GM23338 (cell line): ENCODE measurements at places on chromosomes 12 and 14.

DNA sequence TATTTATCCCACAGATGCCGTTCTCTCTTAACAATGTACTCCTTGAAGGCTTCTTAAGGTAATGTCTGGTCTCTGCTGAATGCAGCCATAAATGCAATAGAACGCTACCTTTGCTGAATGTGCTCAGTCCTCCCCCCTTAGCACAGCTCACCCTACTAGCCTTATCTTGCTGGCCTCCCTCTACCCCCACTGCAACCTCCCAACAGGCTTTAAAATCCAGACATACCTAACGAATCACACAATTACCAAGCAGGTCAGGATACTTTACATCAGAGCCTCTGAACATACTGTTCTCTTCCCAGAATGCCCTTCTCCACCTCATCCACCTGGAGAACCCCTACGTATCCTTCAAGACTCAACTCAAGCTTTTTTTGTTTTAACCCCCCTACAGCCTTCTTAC is 51.0 kb upstream of the CRADD start:
- no peak for DNase-seq

GRCh38 chr12:105418229-105418628 is 87.7 kb downstream of the C12orf75 start:
- DNase-seq, result peak; percentile 20

GRCh38 chr14:72543341-72543740 is 350.6 kb downstream of the DPF3 start:
- no peak for DNase-seq

- no peak for DNase-seq
Measured at GRCh38 chr12:105025890-105026289, 39.8 kb downstream of the NOPCHAP1 start.

- no peak for DNase-seq
Measured at GRCh38 chr14:105102893-105103292, 37.7 kb upstream of the GPR132 start.

- DNase-seq, result peak; percentile 85
Measured at GRCh38 chr12:75208856-75209811, 505 bp downstream of the KCNC2 start.

- no peak for DNase-seq
Measured at GRCh38 chr14:58287607-58288042, 10.7 kb upstream of the ARID4A start.

GRCh38 chr12:58766513-58766870 is 153.8 kb downstream of the LRIG3 start:
- DNase-seq, result no peak

- DNase-seq, result no peak
Measured at GRCh38 chr12:10207136-10207535, 5.5 kb upstream of the GABARAPL1 start.

GRCh38 chr12:44960856-44961255 is 84.7 kb upstream of the NELL2 start:
- peak; percentile 76 for DNase-seq

DNA sequence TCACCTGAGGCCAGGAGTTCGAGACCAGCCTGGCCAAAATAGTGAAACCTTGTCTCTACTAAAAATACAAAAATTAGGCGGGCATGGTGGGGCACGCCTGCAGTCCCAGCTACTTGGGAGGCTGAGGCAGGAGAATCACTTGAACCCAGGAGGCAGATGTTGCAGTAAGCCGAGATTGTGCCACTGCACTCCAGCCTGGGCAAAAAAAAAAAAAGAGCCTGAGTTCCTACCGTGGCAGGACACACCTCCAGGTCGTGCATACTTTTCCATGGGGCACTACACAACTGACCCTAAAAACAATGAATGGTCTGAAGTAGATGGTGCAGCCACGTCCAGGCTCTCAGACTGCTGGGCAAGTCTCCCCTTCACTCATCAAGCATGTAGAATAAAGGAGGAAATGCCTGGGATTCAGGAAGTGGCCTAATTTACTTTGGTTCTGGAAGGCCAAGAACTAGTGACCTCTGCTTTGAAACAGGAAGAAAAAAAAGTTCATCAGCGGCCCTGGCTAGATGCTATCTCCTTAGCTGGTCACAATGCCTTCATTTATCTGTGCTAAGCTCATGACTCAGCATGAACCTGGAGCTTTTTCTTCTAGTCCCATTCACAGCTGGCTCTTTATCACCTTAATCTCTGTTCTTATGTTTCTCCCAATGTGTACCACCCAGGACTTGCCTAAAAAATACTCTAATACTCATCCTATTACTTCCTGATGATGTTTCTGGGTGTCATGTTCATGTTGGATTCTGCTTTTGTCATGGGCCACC is 55.8 kb upstream of the OR6J1 start:
- DNase-seq, result no peak

- DNase-seq, result peak; percentile 60
Measured at GRCh38 chr14:68458840-68459469, 333.9 kb downstream of the ZFP36L1 start.

DNA sequence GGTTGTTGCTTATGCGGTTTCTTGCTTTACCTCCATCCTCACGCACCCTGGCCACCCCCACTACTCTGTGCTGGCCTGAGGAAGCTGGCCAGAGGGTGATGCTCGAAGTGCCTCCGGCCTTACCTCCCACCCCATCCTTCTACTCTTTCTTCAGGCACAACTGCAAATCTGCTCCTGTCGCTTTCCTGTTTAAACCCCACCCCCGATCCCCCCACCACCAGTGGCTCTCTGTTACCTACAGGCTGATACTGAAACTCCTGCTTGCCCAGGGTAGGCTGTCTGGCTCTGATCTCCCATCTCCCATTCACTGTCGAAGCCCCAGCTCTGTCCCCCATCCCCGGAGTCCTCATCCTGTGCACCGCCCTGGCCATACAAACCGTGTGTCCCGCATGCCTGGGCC is 111.5 kb downstream of the PRMT8 start:
- no peak for DNase-seq

- DNase-seq, result no peak
Measured at GRCh38 chr12:72076558-72076915, 137.9 kb downstream of the TPH2 start.
